ENCODE measurements at places on chromosomes 2 and 18.

- no peak for DNase-seq
Observed at GRCh38 chr18:27366151-27366550, 181.0 kb upstream of the CHST9 start.

DNA sequence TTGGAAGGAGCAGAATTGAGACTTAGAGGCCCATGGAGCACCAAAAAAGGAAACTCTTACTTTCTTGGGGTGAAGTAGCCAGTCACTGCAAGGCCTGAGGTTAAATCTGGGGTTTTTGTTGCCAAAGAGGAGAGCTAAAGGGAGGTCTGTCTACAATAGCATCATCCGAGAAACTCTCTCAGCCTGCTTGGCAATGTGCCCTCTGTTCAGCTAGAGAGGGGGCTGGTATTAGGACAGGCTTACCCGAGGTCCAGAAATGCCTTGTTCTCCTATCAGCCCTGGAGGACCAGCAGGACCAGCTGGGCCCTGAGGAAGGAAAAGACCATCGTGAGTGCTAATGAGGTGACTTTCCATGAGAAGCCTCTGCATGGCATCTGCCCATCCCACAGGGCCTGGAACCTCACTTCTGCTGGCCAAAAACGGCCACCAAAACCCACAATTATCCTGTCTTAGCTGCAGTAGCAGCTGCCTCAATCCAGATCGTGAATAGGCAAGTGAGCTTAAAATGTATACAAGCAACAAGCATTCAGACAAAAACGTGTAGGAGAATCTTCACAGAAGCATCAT, 61.6 kb downstream of the COL6A3 start:
- no peak for DNase-seq

- no peak for DNase-seq
Observed at GRCh38 chr18:58208207-58208932, 164.3 kb downstream of the NEDD4L start.

- no peak for DNase-seq
Observed at GRCh38 chr2:35997488-35997887, 358.1 kb upstream of the CRIM1 start.

GRCh38 chr18:48412339-48412929, 3.3 kb upstream of the ZBTB7C start:
- DNase-seq: no peak

- no peak for DNase-seq
Observed at GRCh38 chr2:127805491-127805890, 5.5 kb downstream of the WDR33 start.

DNA sequence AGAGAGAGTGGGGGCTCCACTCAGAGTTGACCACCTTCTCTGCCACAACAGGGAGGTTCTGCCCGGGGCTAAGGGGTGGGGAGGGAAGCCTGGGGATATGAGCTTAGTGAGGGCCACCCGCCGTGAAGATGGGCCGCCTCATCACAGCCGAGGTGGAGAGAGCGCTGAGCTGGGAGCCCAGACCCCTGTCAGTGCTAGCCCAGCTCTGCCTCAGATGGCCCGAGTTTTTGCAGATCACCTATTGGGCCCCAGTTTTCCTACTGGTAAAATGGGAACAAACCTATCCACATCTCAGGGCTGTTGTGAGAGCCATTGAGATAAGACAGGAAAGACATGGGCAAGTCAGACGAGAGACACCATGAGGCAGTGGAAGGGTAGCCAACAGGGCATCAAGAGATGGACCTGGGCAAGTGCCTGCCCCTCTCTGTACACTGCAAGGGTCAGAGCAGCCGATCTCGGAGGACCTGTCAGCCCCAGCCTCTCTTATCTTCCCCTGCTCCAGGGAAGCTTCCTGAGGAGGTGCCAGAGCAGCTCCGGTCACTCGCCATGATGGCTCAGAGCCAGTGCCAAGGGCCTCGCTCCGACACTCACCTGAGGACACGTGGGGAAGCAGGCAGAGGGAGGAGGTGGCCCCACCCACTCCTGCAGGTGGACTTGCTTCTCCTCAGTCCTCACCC, 88.9 kb downstream of the MCFD2 start:
- no peak for DNase-seq

DNA sequence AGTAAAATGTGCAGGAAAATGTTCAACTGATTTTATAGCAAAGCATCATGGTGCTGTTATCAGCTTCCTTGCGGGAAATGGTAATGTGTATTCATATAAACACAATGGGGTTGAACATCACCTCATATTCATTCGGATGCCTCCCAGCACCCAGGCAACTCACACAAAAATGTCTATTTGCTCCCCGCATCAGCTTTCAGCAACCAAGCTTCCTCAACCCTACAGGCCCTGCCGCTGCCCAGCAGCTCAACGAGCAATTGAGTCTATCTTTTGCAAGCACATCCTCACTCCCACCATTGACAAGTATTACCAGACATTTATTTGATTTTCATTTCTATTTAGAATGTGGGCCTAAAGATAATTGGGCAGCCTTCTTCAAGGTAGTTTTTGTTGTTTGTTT, 2161.4 kb upstream of the PIK3C3 start:
- DNase-seq: no peak

DNA sequence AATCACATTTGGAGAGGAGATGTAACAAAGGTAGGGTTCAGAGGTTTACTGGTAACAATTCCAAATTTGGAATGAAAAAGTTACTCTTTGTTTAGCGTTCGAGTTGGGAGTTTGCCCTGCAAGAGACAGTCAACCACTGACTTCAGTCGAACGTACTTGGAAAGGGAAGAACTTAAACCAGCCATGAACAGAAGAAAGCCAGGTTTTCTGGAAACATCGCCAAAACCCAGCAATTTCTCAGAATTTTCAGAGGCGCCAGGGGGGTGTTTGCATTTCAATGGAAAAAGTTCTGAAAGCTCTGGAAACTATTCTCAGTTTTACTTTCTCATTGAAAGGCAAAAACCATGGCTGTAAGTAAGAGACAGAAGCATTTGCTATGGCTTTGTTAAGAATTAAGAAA, 28.5 kb upstream of the AQP4 start:
- DNase-seq: no peak

GRCh38 chr2:96556441-96557330, 20.1 kb downstream of the ARID5A start:
- peak; percentile 54 for DNase-seq

- DNase-seq: no peak
Observed at GRCh38 chr2:151481744-151482143, 72.0 kb downstream of the RIF1 start.

DNA sequence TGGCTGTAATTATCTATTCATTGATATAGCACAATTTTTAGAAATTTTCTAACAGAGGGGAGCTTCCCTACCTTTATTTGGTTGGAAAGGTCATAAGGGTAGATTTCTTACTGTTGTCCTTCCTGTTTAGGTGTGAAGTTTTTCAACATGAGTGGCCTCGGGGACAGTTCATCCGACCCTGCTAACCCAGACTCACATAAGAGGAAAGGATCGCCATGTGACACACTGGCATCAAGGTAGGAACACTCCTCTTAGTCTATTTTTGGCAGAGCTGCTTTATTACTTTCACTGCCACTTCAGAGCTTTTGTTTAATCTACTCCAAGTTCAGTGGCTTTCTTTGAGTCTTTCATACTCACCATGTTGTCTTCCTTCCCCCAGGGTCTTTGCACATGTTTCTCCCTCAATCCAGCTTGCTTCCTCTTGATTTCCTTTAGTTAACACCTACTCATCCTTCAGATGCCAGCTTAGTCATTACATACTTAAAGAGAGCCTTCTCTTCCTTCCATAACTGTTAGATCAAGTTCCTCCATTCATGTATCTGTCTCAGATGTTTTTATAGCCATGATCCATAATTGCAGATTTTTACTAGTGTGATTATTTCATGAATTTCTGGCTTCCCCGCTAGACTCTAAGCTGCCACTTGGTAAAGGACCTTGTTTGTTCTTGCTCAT, 134.5 kb downstream of the PTRHD1 start:
- no peak for DNase-seq

DNA sequence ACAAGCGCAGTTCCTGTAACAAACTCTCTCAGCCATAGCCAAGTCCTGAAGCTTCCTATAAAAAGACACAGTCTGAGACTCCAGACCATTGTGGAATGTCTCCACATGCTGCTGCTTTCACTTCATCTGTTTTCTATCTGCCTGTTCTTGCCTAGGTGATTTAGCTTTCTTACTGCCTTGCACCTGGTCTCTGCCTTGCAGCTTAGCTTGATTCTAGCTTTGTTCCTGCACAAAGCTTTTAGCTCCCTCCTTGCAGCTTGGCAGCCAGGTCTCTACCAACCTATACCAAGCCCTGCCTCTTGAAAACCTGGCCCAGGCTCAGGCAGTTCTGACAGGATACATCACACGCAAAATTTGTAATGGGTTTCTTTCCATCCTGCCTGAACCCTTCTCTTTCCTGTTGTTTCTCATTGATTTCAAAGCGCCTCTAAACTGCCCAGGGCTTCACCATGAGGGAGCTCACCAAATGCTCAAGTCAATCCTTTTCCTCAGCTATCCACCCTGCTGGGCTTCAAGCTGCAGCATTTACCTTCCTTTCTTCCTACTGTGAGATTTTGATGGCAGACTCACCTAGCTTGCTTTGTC, 941.3 kb upstream of the NXPH2 start:
- no peak for DNase-seq

- DNase-seq: no peak
Observed at GRCh38 chr2:102735416-102736109, 26.3 kb upstream of the TMEM182 start.

- no peak for DNase-seq
Observed at GRCh38 chr2:99679518-99679917, 189.7 kb upstream of the REV1 start.

DNA sequence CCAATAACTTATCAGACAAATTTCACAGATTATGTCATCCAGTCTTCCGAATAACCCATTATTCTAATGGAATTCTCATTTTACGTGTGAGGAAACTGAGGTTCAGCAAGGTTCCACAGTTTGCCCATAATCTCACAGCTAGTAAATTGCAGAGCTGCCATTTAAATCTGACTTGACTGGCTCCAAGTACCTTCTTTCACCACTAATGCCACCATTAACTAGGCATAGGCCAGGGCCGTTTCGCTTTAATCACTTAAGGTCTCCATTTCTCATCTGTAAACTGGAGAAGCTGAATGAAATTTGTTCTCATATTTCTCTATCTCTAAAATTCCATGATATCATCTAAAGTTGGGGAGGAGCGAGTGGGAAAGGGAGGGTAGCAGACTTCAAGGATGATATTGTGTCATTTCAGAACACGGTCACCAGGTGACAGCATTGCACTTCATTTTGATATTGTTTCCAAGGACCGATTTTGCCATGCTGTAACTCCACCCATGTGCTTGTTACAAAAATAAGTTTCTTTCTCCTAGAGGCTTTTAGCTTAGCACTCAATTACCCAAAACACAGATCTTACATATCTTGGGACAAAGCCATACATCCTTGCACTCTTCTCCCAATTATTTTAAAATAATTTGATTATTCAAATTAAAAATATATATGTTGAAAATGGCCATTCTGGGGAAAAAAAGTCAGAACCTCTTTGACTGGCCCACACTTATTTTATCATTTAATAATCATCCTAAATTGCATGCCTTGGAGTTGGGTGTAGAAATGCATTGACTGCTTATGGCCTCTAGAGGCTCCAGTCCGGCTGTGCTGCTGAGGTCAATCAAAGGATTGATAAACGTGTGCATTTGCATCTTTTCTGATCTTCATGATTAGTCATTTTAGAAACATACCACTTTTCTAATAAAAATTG, 123.8 kb downstream of the AKAIN1 start:
- peak; percentile 6 for DNase-seq

GRCh38 chr2:240405684-240406313, 29.7 kb upstream of the GPC1 start:
- DNase-seq: no peak

- no peak for DNase-seq
Observed at GRCh38 chr2:122136056-122136455, 380.6 kb downstream of the TSN start.

DNA sequence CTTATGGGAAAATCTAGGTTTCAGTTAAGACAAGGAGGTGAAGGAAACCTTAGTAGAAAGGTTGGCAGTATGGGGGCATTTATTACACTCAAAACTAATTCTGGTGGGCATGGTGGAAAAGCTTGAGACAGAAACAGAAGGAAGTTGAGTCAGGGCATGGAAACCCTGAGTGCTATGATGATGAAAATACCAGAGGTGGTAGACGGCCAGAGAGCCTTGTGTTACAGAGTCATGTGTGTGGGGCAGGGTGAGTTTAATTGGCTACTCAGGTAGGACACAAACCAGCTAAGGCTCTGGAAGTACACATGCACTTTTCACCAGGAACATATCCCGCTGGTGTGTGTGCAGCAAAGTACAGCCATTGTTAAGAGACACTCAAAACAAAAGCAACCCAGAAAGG, 20.7 kb upstream of the FAM136A start:
- DNase-seq: no peak

DNA sequence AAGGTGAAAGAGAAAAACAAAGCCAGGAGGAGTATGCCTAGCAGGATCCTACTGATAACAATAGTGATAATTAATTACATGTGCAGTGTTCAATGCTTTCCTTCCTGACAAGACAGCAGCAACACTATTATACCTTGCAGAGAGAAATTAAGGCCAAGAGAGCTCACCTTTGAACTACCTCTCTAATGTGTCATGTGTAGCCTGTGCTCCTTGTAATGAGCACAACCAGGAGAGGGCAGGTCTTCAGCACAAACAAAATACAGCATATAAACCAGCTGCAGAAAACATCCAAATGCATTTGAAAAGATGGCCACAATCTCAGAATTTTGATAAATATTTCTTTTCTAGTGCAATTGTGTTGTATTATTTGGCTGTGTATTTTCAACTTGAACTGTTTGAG, 1425.7 kb downstream of the DSC3 start:
- no peak for DNase-seq

- DNase-seq: no peak
Observed at GRCh38 chr18:22739061-22739642, 194.0 kb upstream of the RBBP8 start.

- DNase-seq: no peak
Observed at GRCh38 chr2:108909275-108909823, 79.7 kb downstream of the EDAR start.

DNA sequence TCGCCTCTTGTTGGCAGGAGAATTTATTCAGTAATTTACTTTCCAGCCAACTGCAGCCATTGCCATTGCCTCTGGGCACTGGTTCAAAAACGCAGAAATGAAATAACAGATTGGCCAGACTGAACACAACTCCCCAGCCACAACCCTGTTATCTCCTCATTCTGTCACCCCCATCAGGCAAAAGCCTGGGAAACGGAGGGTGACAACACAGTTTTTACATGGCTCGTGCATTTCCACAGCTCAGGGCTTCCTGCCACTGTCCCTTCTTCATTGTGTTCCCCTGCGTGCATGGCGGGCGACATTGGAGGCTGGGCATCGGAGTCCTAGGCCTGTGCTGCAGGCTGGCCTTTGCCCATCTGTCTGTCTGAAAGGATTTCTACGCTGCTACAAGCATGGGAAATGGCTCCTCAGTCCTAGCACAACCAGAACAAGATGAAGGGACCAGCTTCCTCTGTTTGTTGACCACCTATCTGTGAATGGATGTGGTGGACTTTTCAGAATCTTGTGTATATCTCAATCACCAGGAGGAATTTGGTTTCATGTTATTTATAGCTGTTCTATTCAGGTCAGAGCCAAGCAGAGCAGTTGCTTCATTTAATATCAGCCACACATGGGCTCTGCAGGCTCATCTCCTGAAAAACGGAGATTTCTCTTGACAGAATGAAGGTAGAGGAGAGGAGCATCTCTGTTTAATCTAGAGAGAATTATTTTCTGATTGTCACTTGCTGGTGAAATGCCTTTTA, 107.0 kb downstream of the MGAT5 start:
- no peak for DNase-seq

Data from activated CD4-positive, alpha-beta T cell treated with anti-CD3 and anti-CD28 coated beads for 4 hours (primary cell).